ENCODE measurements at places on chromosomes 2 and 18. TPM values are rescaled to one million over a fixed set of nuclear protein-coding genes. Genes with fewer than 3 reads are reported as not detected.
A peak's percentile ranks its signal among the peaks of the same experiment; 100 is the strongest.

GRCh38 chr18:56861244-56861643, 210.1 kb downstream of the WDR7 start:
- no peaks in the 10 kb centered on the region for H3K36me3 ChIP-seq
- DNase-seq, result peak; percentile 10
- H3K27ac ChIP-seq, result no peak overlapping the region
- no peak overlapping the region for H3K4me3 ChIP-seq
- H3K4me1 ChIP-seq, result no peaks in the 10 kb centered on the region
- H3K27me3 ChIP-seq, result no peaks in the 10 kb centered on the region

DNA sequence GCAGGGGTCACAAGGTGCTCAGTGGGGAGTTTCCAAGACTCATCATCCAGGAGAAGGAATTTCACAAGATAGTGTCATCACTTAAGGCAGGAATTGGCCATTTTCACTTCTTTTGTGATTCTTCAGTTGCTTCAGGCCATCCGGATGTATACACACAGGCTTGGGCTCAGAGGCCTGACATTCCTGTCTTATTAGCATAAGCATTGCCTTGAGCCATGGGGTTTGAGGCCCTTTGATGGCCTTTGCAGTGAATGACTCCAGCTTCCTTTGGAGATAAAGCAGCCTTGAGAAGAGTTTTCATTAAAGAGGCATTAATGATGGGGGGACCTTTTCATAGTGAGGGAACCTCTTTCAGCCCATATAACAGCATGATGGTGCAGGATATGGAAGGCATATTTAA, 366.0 kb upstream of the CNTNAP5 start:
- H3K4me3 ChIP-seq, result no peak overlapping the region
- no peaks in the 10 kb centered on the region for H3K36me3 ChIP-seq
- no peak overlapping the region for H3K27ac ChIP-seq
- no peak for DNase-seq

DNA sequence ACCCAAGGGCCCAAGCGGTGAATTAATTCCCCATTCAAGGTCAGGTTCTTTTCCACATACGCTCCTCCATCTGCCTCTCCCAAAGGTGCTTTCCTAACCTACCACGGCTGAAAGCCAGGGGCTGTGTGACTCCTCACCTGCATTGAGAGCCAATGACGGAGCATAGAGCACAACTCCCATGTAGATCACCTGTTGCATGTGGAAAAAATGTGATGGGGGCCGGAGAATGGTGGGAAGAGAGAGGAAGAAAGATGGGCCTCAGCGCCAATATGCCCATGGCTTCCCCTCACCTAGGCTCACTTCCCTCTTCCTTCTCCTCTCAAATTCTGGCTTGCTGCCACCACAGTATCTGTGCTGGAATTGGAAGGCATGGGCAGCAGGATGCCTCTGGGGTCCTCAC, 5.5 kb upstream of the ATRAID start:
- H3K4me1 ChIP-seq, result peaks cover 4% of the 10 kb centered on the region
- peaks cover 3% of the 10 kb centered on the region for H3K36me3 ChIP-seq
- no peaks in the 10 kb centered on the region for H3K27me3 ChIP-seq
- DNase-seq, result no peak

EPG5 gene
- 31.4 TPM for total RNA-seq

STARD7 gene
- total RNA-seq, result 141 TPM

DNA sequence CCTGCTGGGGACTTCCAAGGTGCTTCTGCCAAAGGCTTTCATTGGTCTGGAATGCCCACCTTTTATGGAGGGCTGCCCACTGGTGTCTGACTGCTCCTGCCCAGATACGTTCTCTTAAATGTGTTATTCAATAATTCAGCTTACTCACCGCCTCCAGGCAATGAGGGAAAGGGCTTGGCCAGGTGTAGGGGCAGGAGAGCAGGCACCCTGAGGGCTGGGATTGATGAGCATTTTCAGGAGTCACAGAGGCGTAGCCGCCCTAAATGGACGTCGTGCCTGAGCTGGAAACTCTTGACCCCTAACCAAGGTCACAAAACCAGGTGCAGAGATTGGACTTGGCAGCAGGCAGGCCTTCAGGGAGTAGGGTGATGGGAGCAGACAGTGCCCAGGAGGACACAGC, 26.8 kb downstream of the MAL start:
- H3K4me3 ChIP-seq, result no peak overlapping the region
- no peaks in the 10 kb centered on the region for H3K36me3 ChIP-seq
- H3K27ac ChIP-seq, result no peak overlapping the region
- H3K27me3 ChIP-seq, result no peaks in the 10 kb centered on the region
- peaks cover 18% of the 10 kb centered on the region for H3K4me1 ChIP-seq

DNA sequence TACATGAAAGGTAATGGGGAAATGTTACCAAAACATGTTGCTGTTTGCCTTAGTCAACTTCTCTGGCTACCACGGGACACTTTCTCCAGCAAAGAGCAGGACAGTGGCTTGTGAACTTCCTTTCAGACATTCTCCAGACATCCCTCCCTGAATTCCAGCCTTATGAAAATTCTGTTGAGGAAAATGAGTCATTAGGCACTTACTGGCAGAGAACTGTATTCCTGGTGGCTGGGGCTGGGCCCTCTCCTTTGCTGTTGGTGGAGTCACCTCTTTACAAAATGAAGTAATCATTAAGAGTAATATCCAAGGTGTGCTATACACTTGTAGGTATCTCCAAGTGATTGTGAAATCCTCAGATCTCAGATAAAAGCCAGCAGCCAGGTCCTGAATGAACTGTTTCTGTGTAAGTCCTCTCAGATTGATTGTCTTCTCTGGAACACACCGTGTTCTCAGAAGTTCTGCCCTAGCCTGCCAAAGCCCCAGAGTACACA, 1.3 kb upstream of the FAP start:
- H3K27me3 ChIP-seq, result no peaks in the 10 kb centered on the region
- H3K27ac ChIP-seq, result peak overlapping the region; percentile 45
- no peaks in the 10 kb centered on the region for H3K36me3 ChIP-seq
- H3K4me3 ChIP-seq, result no peak overlapping the region
- DNase-seq, result no peak

- no peaks in the 10 kb centered on the region for H3K36me3 ChIP-seq
- no peaks in the 10 kb centered on the region for H3K27me3 ChIP-seq
- H3K27ac ChIP-seq, result no peak overlapping the region
- H3K4me3 ChIP-seq, result no peak overlapping the region
- H3K4me1 ChIP-seq, result no peaks in the 10 kb centered on the region
Observed at GRCh38 chr2:231223458-231223976, 25.1 kb downstream of the ARMC9 start.

KRTCAP3 gene
- 13.6 TPM for total RNA-seq

- DNase-seq, result no peak
- H3K27me3 ChIP-seq, result no peaks in the 10 kb centered on the region
- H3K27ac ChIP-seq, result no peak overlapping the region
- no peak overlapping the region for H3K4me3 ChIP-seq
- H3K4me1 ChIP-seq, result no peaks in the 10 kb centered on the region
- H3K36me3 ChIP-seq, result no peaks in the 10 kb centered on the region
Observed at GRCh38 chr18:37754141-37754540, 188.5 kb upstream of the CELF4 start.

SAP130 gene
- 6.9 TPM for total RNA-seq

GRCh38 chr2:219462349-219462748, 27.7 kb downstream of the SPEG start:
- no peak for DNase-seq
- H3K36me3 ChIP-seq, result no peaks in the 10 kb centered on the region
- H3K4me3 ChIP-seq, result no peak overlapping the region
- H3K27me3 ChIP-seq, result no peaks in the 10 kb centered on the region
- no peak overlapping the region for H3K27ac ChIP-seq
- H3K4me1 ChIP-seq, result no peaks in the 10 kb centered on the region

PROKR1 gene
- total RNA-seq, result not detected

EIF2AK2 gene
- 30.2 TPM for total RNA-seq

GRCh38 chr2:2662847-2663356, 331.8 kb upstream of the MYT1L start:
- H3K4me3 ChIP-seq, result no peak overlapping the region
- no peaks in the 10 kb centered on the region for H3K27me3 ChIP-seq
- H3K4me1 ChIP-seq, result no peaks in the 10 kb centered on the region

GRCh38 chr2:61161888-61162287, at the start of gene C2orf74:
Gene C2orf74, plus strand, starts transcription at chr2:61162188. Its CDS starts 327 bp downstream, at chr2:61162515.
- DNase-seq, result no peak
- peaks cover 9% of the 10 kb centered on the region for H3K36me3 ChIP-seq
- H3K4me3 ChIP-seq, result no peak within 1 kb of the TSS
- no peak within 1 kb of the TSS for H3K27ac ChIP-seq

DNA sequence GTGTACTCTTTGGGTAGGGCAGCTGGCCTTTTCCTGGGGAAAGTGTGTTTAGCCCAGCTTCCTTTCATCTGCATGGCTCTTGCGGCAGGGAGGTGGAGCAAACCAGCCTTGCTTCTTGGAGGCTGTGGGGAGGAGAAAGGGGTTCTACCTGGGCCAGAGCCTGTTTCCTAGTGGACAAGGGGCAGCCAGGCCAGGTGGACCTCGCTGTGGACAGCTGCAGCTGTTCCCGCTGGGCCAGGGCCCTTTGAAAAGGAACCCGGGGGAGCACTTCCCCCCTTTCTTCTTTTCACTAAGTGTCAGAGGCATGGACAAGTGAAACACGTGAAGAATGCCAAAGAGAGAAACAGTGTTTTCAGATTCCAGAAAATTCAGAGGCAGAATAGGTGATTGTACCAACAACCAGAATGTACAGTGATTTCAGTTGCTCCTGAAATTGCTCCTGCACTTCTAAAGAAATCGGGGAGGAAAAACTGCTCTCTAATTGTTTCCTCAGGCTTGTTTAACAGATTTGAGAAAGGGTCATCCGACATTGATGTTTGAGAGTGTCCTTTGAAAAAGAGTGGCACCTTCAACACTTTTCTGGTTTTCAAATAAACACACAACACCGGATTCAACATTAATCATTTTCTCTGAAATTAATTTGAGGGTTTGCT, 3.9 kb downstream of the GLI2 start:
- no peak overlapping the region for H3K4me3 ChIP-seq
- H3K27ac ChIP-seq, result no peak overlapping the region
- H3K4me1 ChIP-seq, result peaks cover 58% of the 10 kb centered on the region
- H3K27me3 ChIP-seq, result no peaks in the 10 kb centered on the region
- no peak for DNase-seq

GRCh38 chr18:28372186-28372585, 195.3 kb upstream of the CDH2 start:
- H3K4me1 ChIP-seq, result no peaks in the 10 kb centered on the region
- H3K36me3 ChIP-seq, result no peaks in the 10 kb centered on the region
- H3K4me3 ChIP-seq, result no peak overlapping the region
- H3K27me3 ChIP-seq, result no peaks in the 10 kb centered on the region
- no peak overlapping the region for H3K27ac ChIP-seq

ABCG5 gene
- total RNA-seq, result 0.09 TPM

GRCh38 chr18:58387716-58388115, 241.2 kb downstream of the ALPK2 start:
- H3K27me3 ChIP-seq, result no peaks in the 10 kb centered on the region
- no peak overlapping the region for H3K27ac ChIP-seq
- H3K36me3 ChIP-seq, result peaks cover 35% of the 10 kb centered on the region
- DNase-seq, result no peak
- no peaks in the 10 kb centered on the region for H3K4me1 ChIP-seq

DNA sequence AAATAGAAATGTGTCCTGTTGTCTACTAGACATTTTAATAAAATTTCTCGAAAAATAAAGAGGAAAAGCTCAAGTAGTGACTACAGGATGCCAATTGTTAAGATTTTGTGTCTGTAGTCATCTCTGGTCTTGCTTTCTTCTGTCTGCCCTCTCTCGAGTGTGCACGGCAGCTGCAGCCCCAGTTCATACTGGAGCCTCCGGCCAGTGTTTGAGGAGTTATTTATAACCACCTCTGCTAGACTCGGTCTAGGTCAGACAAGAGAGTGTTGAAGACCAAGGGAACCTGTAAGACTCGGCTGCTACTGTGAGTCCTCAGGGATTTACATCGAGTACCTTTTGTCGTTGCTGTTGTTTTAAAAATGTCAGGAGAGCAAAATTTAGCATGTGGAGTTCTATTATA, 810.1 kb upstream of the POU3F3 start:
- no peaks in the 10 kb centered on the region for H3K27me3 ChIP-seq
- no peaks in the 10 kb centered on the region for H3K36me3 ChIP-seq
- H3K27ac ChIP-seq, result no peak overlapping the region
- no peak for DNase-seq

DNA sequence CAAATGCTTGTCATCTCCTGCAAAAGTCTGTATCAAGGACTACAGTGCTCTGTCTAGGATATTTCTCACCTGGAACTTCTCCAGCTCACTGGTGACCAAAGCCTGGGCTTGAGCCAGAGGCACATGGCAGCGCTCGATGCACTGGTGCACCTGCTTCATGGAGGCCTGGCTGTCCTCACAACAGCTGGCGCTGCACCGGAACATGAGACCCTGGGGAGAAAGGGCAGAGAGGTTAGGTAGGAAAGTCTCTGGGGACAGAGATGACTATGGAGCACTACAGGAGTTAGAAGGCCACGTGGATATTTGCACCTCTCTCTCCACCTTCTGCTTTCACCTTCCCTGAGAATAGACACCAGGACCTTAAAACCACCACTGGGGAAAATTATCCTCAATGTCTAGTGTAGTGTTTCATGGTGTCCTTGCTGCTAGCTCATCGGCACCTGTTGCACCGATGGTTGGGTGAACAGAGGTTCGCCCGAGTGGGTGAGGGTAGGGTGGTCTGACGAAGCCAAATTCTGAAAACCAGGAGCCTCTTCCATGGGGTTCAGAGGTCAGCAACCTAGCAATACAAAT, 1.0 kb downstream of the FAM136A start:
- peaks cover 8% of the 10 kb centered on the region for H3K4me1 ChIP-seq
- H3K36me3 ChIP-seq, result no peaks in the 10 kb centered on the region
- H3K27ac ChIP-seq, result peak overlapping the region; percentile 69
- H3K4me3 ChIP-seq, result peak overlapping the region; percentile 81

DNA sequence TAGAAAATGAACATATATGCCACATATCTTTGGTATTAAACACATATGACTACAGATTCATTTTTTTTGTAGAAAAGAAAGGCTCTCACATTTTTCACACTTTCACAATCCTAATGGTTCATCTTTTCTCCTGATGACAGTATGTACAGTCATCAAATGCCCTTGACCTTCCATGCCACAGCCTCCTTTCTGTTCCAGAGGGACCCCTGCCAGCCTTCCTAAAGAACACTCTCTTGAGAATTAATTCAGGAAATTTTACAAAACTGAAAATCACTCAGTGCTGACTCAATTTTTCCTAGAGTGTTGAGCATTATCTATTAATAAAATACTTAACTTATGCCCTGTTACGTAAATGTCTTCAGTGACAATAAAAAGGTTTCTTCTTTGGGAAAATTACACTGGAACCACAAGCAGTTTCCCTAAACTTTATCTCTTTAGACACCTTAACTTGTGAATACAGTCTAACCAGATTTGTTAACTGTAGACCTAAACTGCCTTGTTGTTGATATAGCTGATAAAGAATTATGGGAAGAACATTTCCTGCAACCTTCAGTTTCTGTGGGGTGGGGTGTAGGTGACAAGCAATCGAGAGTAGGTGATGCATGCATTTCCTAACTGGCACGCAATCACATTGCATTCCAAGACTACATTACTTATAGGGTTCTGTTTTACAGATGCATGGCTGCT, 15.3 kb upstream of the ACOXL start:
- no peaks in the 10 kb centered on the region for H3K4me1 ChIP-seq
- H3K27me3 ChIP-seq, result no peaks in the 10 kb centered on the region
- no peaks in the 10 kb centered on the region for H3K36me3 ChIP-seq
- no peak overlapping the region for H3K27ac ChIP-seq
- DNase-seq, result no peak
- H3K4me3 ChIP-seq, result no peak overlapping the region

Measured in lung (tissue), 17 donors.